ENCODE measurements at places on chromosomes 7 and 10.

GRCh38 chr7:4009211-4010060 lies 672.7 kb upstream of the FOXK1 start:
- DNase-seq = no peak

- no peak for DNase-seq
These were observed 689.8 kb downstream of the INHBA start for GRCh38 chr7:41013117-41013516.

GRCh38 chr7:40799-41750 lies 151.3 kb upstream of the FAM20C start:
- DNase-seq = peak; percentile 22

DNA sequence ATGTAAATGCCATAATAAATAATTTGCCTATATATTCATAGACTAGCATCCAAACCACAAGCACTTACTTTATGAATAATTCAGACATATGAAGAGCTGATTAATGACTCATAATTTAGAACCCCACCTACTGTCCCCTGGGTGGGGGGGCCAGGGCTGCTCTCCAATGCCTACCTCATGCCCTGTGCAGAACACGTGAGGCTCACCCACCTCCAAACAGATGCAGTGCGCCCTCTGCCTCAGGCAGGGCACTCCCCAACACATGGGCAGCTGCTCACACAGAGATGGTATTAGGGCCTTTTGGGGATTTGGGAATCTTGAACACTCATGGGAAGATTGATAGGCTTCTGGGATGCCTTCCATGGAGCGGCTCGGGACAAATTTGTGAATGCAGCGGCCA lies 75.1 kb upstream of the INSIG1 start:
- DNase-seq = no peak

DNA sequence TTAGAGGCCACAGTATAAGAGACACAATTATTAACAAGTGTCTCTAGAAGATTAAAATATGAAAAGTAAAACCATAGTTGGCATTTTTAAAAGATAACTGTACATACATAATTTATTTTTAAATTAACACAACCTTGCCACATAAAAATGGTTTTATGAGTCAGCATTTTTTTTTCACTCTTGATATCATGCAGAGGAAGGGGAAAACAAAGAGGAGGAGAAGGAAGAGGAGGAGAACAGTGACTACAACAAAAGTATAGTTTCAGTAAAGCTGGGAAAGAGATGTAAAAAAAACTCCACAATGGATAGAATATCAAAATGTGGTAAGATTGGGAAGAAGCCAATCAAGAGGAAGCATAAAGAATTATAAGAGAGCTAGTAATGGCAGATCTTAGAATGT lies 34.0 kb downstream of the CH25H start:
- DNase-seq = no peak

DNA sequence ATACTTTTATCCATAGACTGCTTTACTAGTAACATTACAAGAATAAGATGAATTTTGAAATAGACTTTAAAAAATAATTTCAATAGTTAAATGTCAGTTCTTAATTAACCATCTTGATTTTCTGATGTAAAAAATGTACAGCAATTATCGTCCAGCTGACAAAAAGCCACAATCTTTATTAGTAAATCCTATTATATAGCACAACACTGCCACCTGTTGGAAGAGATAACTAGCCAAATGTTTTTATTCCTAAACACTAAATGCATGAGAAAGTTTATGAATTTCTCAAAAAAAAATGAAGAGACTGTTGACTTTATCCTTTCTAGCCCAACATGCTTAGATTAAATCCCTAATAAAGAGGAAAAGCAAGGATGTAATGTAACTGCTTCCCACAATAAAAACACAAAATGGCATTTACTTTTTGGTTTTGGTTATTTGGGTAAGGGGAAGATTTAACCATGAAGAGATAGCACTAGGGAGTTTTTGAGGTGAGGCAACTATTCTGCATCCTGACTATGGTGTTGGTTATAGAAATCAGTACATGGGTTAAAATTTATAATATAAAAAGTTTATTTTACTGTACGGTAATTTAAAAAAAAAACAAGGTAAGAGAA lies 8.0 kb downstream of the COA1 start:
- DNase-seq = no peak

- DNase-seq = no peak
These were observed 131.7 kb downstream of the ZMYND11 start for GRCh38 chr10:266974-267425.

DNA sequence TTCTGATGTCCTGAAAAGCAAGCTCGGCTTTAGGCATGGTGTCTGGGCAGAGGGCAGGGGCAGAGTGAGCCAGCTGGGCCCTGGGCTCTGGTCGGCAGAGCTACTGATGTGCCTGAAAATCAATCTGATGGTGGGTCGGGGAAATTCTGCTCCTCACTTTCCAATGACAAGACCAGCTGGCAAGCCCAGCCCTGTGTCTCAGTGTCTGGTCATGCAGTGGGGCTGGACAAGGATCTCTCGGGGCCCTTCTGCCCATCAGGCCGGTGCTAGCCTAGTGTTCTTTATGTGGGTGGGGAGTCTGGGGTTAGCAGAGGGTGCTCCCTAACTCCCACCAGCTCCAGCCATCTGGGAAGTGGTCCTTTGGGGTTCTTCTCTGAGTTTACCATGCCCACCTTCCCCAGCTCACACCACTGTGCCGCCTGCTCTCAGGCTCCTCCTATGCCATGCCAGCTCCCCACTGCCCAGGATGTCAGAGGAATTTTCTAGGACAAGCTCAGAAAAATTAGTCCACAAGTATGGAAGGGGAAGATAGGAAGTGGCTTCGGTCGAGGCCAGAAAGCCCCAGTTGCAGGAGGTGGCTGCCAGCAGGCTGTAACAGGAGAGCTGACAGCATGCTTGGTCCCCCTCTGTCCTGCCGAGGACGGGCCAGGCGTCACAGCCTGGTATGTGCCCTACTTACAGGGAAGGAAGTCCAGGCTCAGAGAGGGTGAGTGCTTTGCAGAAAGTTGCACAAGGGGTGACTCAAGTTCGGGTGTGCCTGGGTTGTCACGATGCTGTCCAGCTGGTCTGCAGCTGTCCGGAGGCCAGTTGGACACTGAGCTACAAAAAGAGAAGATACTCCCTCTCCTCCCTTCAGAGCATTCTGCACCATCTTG lies 135.2 kb downstream of the ADCY1 start:
- no peak for DNase-seq

DNA sequence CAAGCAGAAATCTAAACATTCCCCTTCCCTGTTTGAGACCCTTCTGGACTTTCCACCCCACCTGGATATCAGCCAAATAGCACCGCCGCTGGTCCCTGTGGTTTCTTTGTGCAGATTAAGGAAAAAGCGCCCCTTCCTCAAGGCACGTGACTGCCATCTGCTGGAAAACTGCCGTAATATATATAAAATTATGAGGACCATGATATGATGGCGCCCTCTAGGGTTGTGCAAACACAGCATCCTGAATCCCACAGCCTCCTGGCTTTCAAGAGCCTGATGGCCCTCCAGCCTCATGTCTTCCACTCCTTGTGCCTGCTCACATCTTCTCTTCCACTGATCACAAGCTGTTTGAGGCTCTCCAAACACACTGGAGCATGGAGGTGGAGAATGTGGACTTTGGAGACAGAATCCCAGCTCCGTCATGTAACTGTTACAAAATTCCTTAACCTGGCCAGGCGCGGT lies 121.3 kb downstream of the MYL10 start:
- DNase-seq = peak; percentile 61

DNA sequence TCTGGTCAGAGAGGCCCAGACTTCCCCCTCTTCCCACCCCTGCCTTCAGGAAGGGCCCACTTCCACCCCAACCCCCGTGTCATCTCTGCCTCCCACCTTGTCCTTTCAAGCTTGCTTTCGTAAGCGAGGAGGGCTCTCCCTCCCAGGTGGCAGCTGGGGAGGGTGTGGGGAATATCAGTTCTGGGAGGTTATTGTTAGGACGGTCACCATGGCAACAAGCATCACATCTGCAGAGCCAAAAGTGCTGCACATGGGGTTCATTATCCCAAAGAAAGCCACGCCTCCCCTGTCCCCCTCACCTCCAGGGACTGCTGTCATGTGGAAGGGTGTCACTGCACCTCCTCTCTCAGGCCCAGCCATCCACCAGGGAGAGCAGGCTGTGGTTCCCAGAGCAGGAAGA lies 2.6 kb upstream of the CAMK2B start:
- no peak for DNase-seq

DNA sequence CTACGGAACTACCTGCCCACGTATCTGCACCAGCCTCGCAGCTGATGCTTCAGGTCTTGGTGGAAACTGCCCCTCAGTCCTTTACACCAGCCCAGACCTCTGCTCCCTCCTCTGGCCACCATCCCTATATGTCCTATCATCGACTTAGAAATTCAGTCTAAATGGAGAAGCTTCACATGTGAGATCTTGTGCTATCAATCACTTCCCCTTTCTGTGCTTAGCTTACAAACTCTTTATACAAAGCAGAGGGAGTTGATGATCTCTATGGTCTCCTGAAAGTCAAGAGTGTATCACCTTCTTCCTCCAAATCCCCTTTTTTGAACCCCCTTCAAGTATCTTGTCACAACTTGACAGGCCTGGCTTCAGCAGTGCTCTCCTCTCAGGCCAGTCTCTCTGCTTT lies 30.7 kb downstream of the ZNF777 start:
- no peak for DNase-seq

DNA sequence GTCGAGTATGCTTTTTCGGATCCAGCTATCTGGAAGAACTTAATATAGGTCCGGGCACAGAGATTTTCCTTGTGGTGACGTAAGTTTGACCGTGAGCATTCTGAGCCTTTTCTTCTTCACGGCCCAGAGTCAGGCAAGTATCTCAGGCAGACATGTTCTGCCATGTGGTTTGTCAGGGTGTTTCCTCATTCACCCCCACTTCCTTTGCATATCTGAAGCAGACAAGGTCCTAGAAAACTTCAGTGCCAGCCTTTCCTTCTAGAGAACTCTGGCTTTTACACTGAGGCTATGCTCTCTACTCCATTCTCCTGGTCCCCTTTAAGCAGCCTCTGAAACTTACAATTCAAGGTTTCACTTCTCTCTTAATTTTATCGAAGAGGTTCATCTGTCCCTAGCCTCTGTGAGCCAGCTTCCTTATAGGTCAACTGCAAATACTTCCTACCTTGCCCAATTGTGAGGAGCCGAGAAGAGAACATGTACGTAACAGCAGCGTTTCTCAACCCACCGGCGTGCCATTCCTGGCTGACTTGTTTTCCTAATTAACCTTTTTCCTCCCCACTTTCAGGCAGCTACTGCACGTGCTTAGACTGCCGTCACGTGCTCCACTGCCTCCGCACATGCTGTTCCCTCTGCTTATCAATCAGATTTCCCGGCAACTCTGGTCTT lies 47.3 kb downstream of the CDCA7L start:
- no peak for DNase-seq

DNA sequence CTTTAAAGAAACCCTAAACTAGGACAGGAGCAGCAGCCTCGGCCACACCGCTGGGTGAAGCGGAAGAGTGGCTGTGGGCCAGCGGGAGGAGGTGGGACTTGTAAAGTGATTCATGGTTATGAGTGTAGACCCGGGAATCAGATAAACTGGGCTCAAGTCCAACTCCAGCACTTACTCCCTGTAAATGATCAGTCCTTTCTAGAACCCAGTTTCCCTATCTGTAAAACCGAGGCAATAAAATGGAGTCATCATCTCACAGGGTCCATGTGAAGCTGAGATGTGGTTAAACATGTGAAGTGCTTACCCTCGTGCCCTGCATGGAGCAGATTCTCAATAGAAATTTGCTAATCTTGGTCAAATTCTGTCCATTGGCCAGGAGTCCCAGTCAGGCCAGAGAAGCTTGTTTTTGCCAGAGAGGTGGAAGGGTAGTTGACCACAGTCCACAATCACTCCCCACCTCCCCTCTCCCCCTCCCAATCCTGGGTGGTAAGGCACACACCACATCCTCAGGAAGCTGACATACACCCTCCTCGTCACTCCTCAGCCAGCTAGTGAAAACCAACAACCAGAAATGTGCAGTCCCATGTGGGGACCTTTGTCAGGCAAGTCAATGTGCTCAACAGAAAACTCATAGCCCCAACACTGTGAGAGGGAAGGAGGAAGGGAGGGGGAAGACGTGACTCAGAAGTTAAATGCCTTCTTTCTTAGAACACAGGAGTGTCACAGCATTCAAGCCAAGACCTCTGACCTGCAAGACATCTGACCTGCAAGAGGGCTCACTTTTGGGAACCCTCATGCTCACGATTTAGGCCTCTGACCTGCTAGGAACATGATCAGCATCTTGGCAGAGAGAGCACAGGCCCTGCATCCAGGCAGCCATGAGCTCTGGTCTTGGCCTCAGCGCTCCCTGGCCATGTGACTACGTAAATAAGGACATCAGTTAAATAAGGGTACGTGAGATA lies 145.1 kb downstream of the PLXNA4 start:
- no peak for DNase-seq

DNA sequence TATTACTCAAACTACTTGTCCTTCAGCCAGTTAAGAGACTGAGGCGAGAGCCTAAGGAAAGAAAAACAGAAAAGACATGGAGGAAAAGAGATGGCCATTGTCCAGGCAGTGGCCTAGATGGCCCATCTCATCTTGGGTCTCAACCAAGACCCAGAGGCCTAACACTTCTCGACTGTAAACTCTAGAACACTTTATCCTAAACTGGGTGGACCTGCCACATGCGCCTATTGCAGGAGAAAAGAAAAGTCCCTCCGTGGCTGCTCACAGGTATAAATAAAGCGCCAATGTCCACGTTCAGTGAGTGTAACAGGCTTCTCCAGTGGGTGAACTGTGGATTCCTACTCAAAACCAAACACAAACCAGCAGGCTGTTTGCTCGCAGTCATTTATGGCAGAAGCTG lies 92.7 kb upstream of the DDC start:
- DNase-seq = no peak

GRCh38 chr10:91319336-91319735 lies 90.8 kb upstream of the HECTD2 start:
- DNase-seq = no peak

DNA sequence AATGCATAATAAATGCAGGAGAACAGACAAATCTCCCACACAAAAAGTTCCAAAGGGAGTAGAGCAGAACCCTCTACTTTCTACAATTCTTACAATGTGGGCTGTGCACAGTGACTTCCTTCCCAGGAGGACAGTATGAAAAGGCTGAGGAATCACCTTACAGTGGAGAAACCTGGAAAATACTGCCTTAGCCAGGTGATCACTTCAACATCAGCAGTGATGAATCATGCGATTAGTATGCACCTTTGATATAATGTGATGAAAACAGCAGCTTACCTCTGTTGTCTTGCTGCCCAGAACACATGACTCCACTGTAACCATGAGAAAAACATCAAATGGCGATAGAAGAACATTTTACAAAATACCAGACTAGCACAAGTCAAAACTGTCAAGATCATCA lies 329.7 kb upstream of the POM121L12 start:
- no peak for DNase-seq

DNA sequence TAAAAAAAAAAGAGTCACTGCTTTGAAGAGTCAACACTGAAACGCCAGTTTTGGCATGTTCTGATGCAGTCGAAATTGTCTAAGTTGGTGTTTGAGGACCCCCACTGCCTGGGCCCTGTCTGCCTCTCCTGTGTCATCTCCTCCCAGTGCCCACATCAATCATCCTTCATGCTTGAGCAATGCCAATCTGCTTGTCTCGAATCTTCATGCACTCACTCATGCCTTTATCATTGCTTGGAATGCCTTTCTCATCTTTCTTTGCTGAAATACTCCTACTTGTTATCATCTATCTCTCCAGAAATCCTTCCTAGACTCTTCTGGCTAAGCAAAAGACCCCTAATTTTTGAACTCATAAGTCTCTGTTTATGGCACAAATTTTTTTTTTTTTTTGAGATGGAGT lies 42.1 kb upstream of the PLPP4 start:
- no peak for DNase-seq
